ENCODE measurements at places on chromosomes 11 and 22.

DNA sequence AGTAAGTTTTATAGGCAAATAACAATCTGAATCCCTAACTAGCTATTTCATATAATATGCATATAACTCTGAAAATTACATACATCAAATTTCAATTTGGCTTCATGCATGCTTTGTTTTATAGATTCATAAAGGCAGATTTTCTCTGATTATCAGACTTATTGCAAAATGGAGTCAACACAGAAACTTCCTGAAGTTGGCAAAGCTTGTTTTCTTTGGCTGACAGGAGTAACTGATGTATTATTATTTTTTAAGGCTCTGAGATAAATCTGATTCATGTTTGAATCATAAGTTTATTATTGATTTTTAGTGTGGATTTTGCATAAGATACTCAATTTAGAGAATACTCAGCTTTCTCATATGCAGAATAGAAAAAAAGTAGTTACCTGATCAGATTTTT is 356.3 kb upstream of the CCDC90B start:
- DNase-seq, result no peak

DNA sequence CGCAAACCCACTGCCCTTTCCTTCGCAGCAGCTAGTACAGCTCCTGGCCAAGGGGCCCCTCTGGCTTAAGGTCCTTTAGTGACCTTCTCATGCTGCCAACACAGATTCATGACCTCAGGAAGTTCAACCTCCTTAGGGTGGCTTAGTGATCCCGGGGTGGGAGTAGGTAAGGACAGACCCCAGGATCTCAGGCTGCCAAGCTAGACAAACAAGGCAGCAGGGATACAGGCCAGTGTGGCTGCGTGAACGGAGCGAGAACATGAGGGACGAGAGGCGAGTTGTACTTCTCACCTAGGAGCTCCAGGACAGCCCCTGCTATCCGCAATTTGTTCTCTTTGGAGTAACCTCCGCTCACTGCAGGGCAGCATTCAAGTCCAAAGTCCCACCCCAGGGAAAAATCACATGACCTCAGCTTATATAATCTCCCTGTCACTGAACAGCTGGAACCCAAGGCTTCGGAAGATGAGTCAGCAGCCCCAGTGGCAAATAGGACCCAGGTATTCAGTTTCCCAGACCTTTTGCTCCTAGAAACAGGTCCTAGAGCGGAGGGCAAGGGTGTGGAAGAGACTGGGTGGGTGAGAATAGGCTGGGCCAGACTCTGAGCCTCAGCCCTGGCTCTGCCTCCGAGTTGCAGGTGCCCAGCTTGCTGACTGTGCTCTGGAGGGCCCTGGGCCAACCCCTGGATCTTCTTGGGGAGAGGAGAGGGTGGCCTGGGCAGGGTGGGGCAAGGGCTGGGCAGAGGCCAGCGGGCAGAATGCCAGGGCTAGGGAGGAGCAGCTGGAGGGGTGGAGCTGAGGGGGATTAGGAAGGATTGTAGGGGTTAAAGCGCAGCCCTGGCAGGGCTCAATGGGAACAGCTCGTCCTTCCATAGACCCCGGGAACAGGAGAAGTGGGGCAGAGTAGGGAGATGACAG is 13.1 kb downstream of the USP2 start:
- no peak for DNase-seq

DNA sequence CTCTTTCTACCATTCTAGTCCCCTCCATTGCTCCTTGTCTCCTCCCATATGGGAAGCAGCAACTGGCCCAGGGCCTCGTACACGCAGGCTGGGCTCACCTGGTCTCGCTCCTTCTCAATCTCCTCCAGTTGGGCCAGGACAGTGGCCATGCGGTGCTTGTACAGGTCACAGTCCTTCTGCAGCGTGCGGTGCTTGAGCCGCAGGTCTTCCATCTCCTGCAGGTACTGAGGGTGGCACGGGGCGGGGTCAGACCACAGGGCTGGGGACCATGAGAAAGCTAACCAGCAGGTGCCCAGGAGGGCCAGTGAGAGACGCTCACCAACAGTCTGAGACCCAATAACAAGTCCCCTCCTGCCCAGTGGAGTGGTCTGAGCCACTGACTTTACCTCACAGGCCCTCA is 11.5 kb downstream of the CARD10 start:
- no peak for DNase-seq

- no peak for DNase-seq
Observed at GRCh38 chr11:121553806-121554205, 101.0 kb upstream of the SORL1-AS1 start.

- DNase-seq, result no peak
Observed at GRCh38 chr11:1870721-1871466, 18.0 kb downstream of the LSP1 start.

DNA sequence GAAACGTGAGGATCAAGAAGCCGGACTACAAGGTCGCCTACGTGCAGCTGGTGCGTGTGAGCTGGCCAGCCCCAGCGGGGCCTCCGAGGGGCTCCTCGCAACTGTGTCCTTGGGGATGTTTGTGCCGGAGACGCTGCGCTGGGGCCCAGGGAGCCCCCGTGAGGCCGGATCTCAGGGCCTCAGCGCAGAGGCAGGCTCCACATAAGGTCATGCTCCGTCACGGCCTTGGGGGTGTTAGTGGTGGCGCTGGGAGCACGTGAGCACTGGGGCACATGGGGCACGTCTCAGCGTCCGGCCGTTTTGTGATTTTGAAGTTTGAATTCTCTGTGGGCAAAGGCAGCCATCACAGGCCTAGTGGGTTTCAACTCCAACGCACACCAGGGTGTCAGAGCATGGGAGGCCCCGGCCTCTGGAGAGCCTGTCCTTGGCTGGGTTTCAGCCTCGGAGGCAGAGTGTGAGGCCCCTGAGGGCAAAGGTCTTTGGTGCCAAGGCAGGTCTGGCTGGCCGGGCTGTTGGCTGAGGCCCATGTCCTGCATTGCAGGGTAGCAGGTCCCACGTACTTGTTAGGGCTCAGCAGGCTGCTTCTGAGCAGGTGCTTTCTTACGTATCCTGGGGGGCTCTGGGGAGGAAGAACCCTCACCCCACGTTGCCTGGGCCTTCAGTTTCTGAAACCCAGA is 5.8 kb downstream of the MRPL23 start:
- no peak for DNase-seq

Data from thymus (tissue), 14 donors.